ENCODE measurements at places on chromosomes 1 and 21.

DNA sequence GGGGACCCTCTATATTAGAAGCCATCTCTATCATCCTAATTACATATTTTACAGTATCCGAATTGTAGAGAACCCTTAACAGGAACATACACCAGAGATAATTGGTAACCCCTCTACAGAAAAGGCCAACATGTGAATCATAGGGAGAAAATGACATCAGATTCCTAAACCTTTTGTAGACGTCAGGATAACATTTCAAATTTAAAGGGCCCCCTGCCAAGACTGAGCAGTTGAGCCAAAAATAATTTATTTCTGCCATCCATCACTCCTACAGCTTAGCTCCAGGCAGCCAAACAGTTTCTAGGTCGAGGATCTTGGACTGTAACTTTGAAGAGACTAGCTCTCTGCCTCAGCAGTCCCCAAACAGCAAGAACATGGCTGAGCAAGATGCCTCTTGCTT lies 21.2 kb downstream of the ZNF697 start:
- peaks cover 14% of the 10 kb centered on the region for H3K4me1 ChIP-seq
- H3K4me3 ChIP-seq = no peak overlapping the region
- H3K27ac ChIP-seq = 0 out of 2 replicates have a peak overlapping the region, but pooled peaks have one; percentile 19
- no peaks in the 10 kb centered on the region for H3K36me3 ChIP-seq

GRCh38 chr21:31880816-31881215 lies 8.0 kb downstream of the HUNK start:
- no peak for DNase-seq
- no peak overlapping the region for H3K4me3 ChIP-seq
- H3K27me3 ChIP-seq = no peaks in the 10 kb centered on the region
- no peak overlapping the region for H3K27ac ChIP-seq
- no peaks in the 10 kb centered on the region for H3K4me1 ChIP-seq
- H3K36me3 ChIP-seq = no peaks in the 10 kb centered on the region

DNA sequence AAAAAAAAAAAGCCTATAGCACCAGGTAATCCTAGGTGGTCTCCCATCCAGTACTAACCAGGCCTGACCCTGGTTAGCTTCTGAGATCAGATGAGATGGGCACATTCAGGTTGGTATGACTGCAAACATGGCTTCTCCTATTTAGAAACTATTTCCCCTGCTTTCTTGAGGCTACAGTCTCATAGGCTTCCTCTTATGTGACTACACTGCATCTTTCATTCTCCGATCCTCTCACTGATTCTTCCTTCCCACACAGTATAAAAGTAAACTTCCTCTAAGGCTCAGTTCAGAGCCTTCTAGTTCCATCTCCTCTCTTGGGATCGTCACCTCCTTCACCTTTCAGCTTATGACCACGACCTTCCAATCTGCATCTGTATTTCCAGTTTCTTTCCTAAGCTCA lies 30.4 kb upstream of the RNF2 start:
- no peaks in the 10 kb centered on the region for H3K36me3 ChIP-seq
- no peak for DNase-seq
- H3K27ac ChIP-seq = no peak overlapping the region
- H3K4me3 ChIP-seq = no peak overlapping the region

DNA sequence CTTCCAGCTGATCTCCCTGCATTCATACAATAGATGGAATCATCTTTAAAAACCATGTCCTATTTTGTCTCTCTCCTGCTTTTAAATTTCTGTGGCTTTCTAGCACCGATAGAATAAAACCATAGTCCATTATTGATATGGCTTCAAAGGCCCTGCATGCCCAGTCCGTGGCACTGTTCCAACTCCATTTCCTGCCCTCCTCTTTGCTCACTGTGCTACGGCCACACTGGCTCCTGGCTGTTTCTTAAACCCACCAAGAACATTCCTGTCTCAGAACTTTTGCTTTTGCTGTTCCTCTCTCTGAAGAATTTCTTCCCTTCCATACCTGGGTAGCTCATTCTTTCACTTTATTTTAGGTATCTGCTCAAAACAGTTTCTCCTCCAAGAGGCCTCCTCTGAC lies 7.2 kb downstream of the SLAMF1 start:
- H3K36me3 ChIP-seq = no peaks in the 10 kb centered on the region
- no peak overlapping the region for H3K4me3 ChIP-seq
- H3K27ac ChIP-seq = no peak overlapping the region
- no peak for DNase-seq

Measured in GM23248 (cell line).